Substantia nigra (tissue), 51 donors: ENCODE measurements at places on chromosomes 2 and 18.

DNA sequence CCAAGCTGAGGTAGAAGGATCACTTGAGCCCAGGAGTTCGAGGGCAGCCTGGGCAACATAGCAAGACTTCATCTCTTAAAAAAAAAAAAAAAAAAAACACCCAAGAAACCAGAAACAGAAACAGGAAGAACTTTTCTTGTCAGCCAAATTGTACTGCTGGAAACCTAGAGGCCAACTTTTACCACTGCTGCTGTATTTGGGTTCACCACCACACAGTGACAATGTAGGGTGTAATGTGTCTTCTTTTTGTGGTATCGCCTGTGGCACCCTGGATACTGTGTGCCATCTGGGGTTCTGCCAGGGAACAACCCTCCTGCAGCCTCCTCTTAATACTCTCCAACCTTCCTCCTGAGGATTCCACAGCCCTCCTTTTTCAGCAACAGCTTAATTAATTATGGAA, 72.6 kb downstream of the STK39 start:
- no peak for DNase-seq

GRCh38 chr2:99645960-99646359, 156.1 kb upstream of the REV1 start:
- DNase-seq = no peak

DNA sequence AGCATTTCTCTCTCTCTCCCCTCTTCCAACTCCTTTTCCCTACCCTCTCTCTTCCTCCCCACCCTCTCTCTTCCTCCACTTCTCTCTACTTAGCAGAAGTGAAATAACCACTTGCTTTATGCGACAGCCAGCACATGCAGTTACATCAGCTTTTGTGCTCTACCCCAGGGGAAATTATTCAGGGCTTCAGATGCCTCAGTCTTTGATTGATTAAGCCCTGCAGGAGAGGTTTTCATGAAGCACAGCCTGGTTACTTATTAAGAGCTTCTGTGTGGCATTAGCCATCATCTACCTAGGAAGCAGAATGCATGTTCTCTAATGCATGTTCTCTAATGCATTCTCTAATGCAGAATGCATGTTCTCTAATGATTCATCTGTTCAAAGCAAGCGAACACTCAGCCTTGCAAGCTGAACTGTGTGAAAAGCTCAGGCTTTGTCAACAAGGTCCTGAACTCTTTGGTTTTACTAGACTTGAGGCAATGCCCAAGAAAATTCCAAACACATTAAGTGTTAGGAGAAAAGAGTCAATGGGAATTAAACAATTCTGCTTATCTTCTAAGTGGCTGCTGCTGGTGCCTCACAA, 56.1 kb downstream of the LHCGR start:
- DNase-seq = no peak

DNA sequence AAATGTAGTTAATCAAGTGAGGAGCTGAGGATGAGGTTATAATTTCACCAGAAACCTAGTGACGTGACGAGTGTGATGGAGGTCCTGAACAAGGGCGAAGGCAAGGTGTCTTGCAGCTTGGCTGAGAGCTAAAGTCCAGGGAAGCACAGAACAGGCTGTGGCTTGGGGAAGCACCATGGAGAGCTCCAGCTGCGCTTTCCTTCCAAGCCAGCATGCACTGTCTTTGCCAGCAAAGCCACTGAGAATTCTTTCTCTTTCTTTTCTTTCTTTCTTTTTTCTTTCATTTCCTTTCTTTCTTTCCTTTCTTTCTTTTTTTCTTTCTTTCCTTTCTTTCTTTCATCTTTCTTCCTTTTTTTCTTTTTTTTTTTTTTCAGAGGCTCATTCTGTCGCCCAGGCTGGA, 239.3 kb downstream of the FBXO15 start:
- no peak for DNase-seq

DNA sequence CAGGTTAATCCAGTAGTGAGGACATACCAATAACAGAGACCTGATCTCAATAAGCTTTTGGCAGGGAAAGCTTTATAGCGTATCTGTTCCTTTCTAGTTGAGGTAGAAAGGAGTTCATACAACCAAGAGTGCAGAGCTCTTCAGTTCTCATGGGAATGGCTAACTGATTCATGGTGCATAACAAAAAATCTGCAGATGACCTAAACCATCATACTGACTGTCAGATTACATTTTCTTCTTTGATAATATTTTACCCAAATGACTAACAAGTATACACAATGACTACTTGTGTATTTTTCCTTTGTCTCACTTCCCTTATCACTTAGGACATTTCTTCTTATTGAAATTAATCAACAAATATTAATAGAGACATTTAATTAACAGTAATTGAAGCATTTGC, 140.0 kb upstream of the SERTAD2 start:
- no peak for DNase-seq

DNA sequence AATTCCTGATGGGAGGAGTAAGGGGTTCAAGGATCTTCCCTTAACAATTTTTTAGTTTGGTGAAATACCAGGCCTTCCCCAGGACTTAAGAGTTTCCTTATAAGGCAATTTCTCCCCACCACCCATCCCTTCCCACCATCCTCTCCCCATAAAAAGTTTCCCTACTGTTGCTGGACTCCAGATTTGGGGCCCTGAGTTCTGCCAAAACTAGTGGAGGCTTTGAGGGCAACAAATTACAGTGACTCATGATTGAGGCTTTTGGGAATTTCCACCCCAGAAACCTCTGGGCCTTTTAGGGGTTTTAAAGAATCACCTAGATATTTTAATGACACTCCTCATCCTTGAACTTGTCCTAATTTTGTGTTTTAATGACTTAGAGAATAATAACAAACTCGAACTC, 14.3 kb upstream of the EN1 start:
- DNase-seq = no peak

DNA sequence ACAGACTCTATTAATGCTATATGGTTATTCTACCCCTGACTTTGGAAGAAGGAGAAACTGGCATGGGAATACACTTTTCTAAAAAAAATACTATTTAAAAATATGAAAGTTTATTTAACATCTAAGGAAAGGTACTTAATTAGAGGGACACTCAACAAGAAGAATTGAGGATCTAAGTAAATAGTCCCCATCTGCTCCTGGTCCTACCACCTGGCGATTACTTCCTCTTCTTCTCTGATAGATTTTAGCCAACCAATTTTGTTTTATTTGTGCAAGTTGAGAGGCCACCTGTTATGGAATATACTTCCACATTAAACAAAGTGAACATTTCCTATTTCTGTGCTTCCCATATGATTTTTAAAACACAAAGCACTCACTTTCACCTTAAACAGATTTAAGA, 111.7 kb downstream of the BCL2 start:
- no peak for DNase-seq

DNA sequence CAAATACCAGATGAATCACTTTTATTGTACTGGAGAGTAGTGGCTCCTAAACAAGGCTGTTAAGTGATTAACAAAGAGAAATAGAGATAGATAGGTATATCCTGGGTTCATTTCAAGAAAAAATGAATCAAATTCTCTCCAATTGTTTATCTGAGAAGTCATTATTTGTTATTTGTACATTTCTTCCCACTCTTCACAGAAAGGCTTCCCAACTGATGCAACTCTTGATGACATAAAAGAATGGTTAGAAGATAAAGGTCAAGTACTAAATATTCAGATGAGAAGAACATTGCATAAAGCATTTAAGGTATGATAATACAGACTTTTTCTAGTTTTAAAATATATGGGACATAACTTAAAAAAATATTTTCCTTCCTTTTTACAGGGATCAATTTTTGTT, 7.9 kb downstream of the SSB start:
- no peak for DNase-seq

DNA sequence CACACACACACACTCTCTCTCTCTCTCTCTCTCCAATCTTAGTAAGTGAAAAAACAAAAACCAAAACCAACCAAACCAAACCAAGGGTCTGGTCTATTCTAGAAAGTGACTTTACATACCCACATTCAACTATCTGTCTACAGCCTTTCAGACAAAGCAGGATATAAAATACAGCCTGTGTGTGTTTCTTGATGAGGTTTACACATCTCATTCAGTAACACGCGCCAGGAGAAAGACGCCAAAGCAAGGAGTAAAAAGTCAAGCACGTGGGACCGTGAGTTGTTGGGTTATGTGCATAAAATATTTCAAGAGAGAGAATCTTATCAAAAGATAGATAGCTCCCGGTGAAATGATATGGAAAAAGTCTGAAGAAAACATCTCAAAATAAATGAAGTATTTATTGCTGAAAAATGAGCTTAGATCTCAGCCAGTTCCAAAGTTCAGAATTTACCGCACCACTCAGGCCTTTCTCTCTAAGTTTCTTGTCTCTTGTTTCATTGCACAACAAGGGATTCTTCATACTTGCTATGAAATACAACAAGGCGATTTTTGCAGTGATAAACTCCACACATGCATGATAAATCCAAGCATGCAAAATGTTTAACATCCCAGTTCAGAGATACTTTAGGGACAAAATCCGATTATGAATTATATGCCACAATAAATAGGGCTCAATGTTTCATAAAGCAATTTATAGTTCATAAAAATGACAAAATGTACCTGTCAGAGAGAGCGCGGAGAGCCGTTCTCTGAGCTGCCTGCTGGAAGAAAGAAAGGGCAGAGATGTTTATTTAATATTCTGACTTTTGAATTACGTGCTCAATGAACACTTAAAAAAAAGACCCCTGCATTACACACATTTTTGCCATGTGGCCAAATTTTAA, 159.3 kb upstream of the REV1 start:
- DNase-seq = no peak

DNA sequence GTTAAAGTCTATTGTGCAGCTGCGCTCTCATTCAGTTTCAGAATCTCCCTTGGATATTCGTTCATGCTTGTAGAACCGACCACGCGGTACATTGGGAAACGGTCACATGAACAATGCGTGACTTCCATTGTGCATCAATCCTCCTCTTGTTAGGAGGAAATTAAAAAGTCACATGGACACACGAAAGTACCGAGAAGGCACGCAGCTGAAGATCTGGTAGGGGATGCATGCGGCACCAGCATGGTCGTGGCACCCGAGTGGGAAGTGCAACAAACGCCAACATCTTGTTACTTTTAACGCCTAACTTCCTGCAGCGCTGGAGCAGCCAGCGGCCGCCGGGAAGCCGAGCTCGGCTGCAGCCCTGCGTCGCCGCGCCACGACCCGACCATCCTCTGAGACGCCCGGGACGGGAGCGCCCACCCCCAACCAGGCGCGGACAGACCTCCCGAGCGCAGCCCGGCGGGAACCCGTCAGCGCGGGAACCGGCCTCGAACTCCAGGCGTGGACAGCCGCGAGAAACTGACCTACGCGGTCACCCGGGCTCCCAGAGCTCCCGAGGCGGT, 412 bp downstream of the OSBPL1A start:
- DNase-seq = peak; percentile 84

- no peak for DNase-seq
Observed at GRCh38 chr2:173948842-173949241, 16.3 kb downstream of the SP3 start.

DNA sequence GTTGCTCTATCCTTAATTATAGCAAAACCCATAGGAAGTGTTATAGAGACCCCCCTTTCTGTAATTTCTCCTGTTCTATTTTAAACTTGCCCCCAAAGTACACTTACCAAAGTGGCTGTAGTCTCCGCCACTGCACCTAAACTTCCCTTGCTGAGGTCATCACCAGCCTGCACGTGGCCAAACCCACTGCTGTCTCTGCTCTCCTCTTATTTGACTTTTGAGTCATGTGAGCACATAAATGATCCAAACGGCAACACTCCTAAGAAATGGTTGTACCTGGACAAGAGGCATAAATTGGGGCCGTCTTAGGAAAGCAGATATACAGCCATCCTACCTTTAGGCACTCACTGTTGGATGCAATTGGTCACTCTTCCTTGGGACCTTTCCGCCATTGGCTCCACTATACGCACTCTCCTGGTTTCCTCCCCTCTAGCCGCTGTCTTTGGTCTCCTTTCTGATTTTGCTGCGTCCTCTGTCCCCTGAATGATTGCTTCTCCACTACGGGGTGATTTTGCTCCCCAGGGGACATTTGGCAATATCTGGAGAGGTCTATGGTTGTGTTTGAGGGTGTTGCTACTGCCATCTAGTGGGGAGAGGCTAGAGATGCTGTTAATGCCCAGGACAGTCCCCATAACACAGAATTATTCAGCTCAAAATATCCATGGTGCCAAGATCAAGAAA, 19.2 kb upstream of the IL36G start:
- DNase-seq = no peak

- no peak for DNase-seq
Observed at GRCh38 chr2:62722679-62723078, 17.2 kb downstream of the EHBP1 start.

DNA sequence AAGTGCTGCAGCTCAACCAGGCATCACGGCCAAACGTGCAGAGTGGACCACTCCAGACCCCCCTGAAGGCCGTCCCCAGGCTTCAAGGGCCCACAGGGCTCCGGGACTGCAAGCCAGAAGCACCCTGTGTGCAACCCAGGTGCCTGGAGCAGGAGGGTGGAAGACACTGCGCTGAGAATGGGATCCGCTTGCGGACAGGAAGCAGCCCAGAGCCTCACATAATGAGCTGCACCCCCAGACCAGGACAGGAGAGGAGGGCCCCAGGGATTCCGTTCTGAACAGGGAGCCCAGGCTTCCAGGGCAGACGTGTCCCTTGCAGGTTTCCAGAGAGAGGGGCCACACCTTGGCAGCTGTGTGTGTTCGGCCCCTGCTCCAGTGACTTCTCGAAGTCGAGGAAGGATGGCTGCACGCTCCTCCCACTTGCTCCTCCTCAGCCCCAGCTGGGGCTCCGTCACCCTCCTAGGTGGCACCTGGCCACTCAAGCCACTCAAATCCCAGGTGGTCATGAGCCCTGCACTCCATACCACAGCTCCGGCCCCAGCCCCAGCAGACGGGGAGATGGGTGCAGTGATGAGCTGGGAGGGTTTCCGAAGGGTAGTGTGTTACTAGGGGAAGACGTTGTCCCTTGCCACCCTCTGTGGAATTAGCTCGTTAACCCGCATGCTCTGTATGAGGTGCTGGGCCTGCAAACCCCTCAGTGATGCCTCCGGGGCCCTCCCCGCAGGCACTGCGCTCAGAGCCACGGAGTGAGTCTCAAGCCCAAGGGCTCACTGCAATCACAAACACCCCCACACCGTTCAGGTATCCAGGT, 79.2 kb downstream of the NDUFA10 start:
- no peak for DNase-seq

DNA sequence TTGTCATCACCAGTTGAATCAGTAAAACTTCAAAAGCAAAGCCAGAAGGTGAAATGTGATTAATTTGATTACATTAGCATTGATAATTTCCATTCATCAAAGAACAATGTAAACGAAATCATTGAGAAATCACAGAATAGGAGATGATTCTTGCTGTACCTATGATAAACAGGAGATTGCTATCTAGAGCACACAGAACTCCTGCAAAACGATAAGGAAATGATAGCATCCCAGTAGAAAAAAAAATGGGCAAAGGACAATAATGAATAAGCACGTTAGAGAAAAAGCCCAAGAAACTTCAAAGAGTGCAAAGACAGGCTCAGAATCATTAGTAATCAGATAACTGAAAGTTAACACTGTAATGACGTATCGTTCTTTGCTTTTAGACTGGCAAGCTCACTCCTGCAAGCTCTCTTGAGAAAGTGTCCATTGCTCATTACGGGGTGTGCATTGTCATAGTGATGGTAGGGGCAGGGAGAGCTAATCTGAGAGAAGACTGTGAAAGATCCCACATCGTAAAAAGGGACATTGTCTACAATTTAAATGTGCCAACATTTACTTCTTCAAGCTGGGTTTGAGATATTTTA, 143.6 kb downstream of the SPP2 start:
- DNase-seq = no peak

GRCh38 chr2:192969055-192969454, 774.3 kb upstream of the TMEFF2 start:
- DNase-seq = no peak
